ENCODE measurements at places on chromosomes 7 and 10. TPM values are rescaled to one million over a fixed set of nuclear protein-coding genes. Genes with fewer than 3 reads are reported as not detected.

The IL2RA gene
- polyA plus RNA-seq = 0.16 TPM

The KIF11 gene
- polyA plus RNA-seq = 4.1 TPM

The RAB19 gene
- not detected for polyA plus RNA-seq

The TUBB8 gene
- polyA plus RNA-seq = 0.02 TPM

The ASIC3 gene
- 1.1 TPM for polyA plus RNA-seq

The UCN3 gene
- polyA plus RNA-seq = not detected

The UPK3BL1 gene
- 91.5 TPM for polyA plus RNA-seq

The ZNF365 gene
- polyA plus RNA-seq = 4.4 TPM

The TAS2R41 gene
- not detected for polyA plus RNA-seq

The PITRM1 gene
- 53.0 TPM for polyA plus RNA-seq

The SPDYE6 gene
- 0.22 TPM for polyA plus RNA-seq

The TCF7L2 gene
- 5.4 TPM for polyA plus RNA-seq

The PROSER2 gene
- 5.2 TPM for polyA plus RNA-seq

The CHST3 gene
- polyA plus RNA-seq = 2.6 TPM

The FEZF1 gene
- polyA plus RNA-seq = not detected

The PIK3CG gene
- polyA plus RNA-seq = 0.09 TPM

The MEOX2 gene
- 0.67 TPM for polyA plus RNA-seq

The OR2A42 gene
- not detected for polyA plus RNA-seq

The HSPA12A gene
- polyA plus RNA-seq = 1.7 TPM

The GPR146 gene
- polyA plus RNA-seq = 6.3 TPM

The LIPM gene
- polyA plus RNA-seq = not detected

The KDM7A gene
- polyA plus RNA-seq = 6.6 TPM

The MYL10 gene
- polyA plus RNA-seq = not detected

The TAS2R4 gene
- 0.11 TPM for polyA plus RNA-seq

The EIF5AL1 gene
- polyA plus RNA-seq = 1.1 TPM

The ZNF804B gene
- polyA plus RNA-seq = not detected

The LGI1 gene
- polyA plus RNA-seq = 0.88 TPM

The RNF148 gene
- polyA plus RNA-seq = not detected

The GIMAP7 gene
- polyA plus RNA-seq = 10.1 TPM

The DOCK4 gene
- polyA plus RNA-seq = 2.9 TPM

The CYP26C1 gene
- 0.02 TPM for polyA plus RNA-seq

The SYT15 gene
- polyA plus RNA-seq = 2.1 TPM

The CYP2E1 gene
- polyA plus RNA-seq = 19.3 TPM

The PAX4 gene
- not detected for polyA plus RNA-seq

The OR2A5 gene
- not detected for polyA plus RNA-seq

The CNPY1 gene
- polyA plus RNA-seq = not detected

The AMPH gene
- polyA plus RNA-seq = 0.51 TPM

The CLDN3 gene
- polyA plus RNA-seq = 0.26 TPM

The AKR1C2 gene
- polyA plus RNA-seq = 37.5 TPM

The IQCE gene
- 3.4 TPM for polyA plus RNA-seq

The FKBP6 gene
- not detected for polyA plus RNA-seq

The AKR1D1 gene
- polyA plus RNA-seq = not detected

The ASZ1 gene
- not detected for polyA plus RNA-seq

The ADAM8 gene
- polyA plus RNA-seq = 2.6 TPM

The ASCC1 gene
- polyA plus RNA-seq = 4.7 TPM

The NCF1 gene
- polyA plus RNA-seq = 1.9 TPM

The RNF32 gene
- 0.43 TPM for polyA plus RNA-seq

The ANLN gene
- 11.2 TPM for polyA plus RNA-seq

The EPO gene
- 0.04 TPM for polyA plus RNA-seq
